Lung (tissue), 17 donors: ENCODE measurements at places on chromosomes 2 and 18. TPM values are rescaled to one million over a fixed set of nuclear protein-coding genes. Genes with fewer than 3 reads are reported as not detected.

Gene BOLL
- not detected for total RNA-seq

Gene SIX3
- 0.06 TPM for total RNA-seq

Gene TCF23
- not detected for total RNA-seq

Gene PSD4
- total RNA-seq, result 29.6 TPM

Gene MOB1A
- total RNA-seq, result 117 TPM

Gene TMEM247
- not detected for total RNA-seq

Gene PGAP1
- 11.5 TPM for total RNA-seq

Gene ACVR1C
- total RNA-seq, result 1.9 TPM

Gene MGAT4A
- total RNA-seq, result 40.2 TPM

Gene IL1RN
- total RNA-seq, result 15.2 TPM
